ENCODE measurements at places on chromosomes 5 and 9. TPM values are rescaled to one million over a fixed set of nuclear protein-coding genes. Genes with fewer than 3 reads are reported as not detected.

The TRPM6 gene
- total RNA-seq, result not detected

The BTNL8 gene
- 0.13 TPM for total RNA-seq

The CNOT6 gene
- 39.9 TPM for total RNA-seq

The SPATA31E1 gene
- total RNA-seq, result not detected

The FBXW11 gene
- total RNA-seq, result 44.7 TPM

The HBEGF gene
- 2.1 TPM for total RNA-seq

GRCh38 chr9:15220658-15221318 is 86.2 kb downstream of the TTC39B start:
- no peak overlapping the region for H3K4me3 ChIP-seq
- H3K27ac ChIP-seq, result no peak overlapping the region
- no peaks in the 10 kb centered on the region for H3K4me1 ChIP-seq
- H3K36me3 ChIP-seq, result peaks cover 13% of the 10 kb centered on the region

GRCh38 chr9:125444166-125444565 is 182.5 kb downstream of the GAPVD1 start:
- H3K4me1 ChIP-seq, result no peaks in the 10 kb centered on the region
- no peaks in the 10 kb centered on the region for H3K27me3 ChIP-seq
- H3K27ac ChIP-seq, result no peak overlapping the region
- no peak for DNase-seq

DNA sequence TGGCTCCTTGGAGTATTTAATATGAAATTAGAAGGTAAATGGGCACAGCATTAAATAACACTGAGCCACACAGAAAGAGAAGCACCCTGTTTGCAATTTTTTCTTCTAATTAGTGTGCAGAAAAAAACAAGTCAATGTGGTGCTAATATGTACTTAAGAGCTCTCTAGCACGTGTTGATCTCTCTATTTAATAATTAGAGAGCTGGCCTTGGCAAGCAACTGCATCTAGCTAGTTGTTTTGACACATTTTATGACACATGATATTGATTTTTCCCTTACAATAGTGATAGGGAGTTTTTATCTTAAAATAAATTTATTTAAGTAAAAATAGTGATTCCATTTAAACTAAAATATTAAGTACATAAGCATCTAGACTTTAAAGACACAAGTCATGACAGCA is 54.5 kb upstream of the NUDT12 start:
- H3K4me3 ChIP-seq, result no peak overlapping the region
- H3K36me3 ChIP-seq, result no peaks in the 10 kb centered on the region
- H3K4me1 ChIP-seq, result no peaks in the 10 kb centered on the region

GRCh38 chr9:116604251-116604650 is 82.9 kb upstream of the TRIM32 start:
- H3K27ac ChIP-seq, result no peak overlapping the region
- H3K4me1 ChIP-seq, result no peaks in the 10 kb centered on the region
- no peaks in the 10 kb centered on the region for H3K27me3 ChIP-seq
- no peak overlapping the region for H3K4me3 ChIP-seq

- peak; percentile 71 for DNase-seq
- H3K27ac ChIP-seq, result no peak overlapping the region
- H3K36me3 ChIP-seq, result no peaks in the 10 kb centered on the region
- H3K4me3 ChIP-seq, result peak overlapping the region; percentile 14
- H3K27me3 ChIP-seq, result no peaks in the 10 kb centered on the region
Observed at GRCh38 chr5:175652741-175653663, 4.9 kb upstream of the HRH2 start.

DNA sequence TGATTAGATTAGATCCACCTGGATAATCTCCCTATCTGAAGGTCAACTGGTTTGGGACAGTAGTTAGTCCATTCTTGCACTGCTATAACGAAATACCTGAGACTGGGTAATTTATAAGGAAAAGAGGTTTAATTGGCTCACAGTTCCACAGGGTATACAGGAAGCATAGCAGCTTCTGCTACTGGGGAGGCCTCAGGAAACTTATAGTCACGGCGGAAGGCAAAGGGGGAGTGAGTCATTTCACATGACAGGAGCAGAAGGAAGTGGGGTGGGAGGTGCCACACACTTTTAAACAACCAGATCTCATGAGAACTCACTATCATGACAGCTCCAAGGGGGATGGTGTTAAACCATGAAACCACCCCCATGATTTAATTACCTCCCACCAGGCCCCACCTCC is 9.9 kb downstream of the C9orf40 start:
- H3K4me1 ChIP-seq, result no peaks in the 10 kb centered on the region
- H3K27me3 ChIP-seq, result no peaks in the 10 kb centered on the region
- H3K36me3 ChIP-seq, result no peaks in the 10 kb centered on the region

- no peak for DNase-seq
- H3K36me3 ChIP-seq, result no peaks in the 10 kb centered on the region
- H3K27ac ChIP-seq, result no peak overlapping the region
- H3K27me3 ChIP-seq, result no peaks in the 10 kb centered on the region
- H3K4me3 ChIP-seq, result no peak overlapping the region
- H3K4me1 ChIP-seq, result no peaks in the 10 kb centered on the region
Observed at GRCh38 chr9:99677281-99677680, 144.4 kb upstream of the NR4A3 start.

DNA sequence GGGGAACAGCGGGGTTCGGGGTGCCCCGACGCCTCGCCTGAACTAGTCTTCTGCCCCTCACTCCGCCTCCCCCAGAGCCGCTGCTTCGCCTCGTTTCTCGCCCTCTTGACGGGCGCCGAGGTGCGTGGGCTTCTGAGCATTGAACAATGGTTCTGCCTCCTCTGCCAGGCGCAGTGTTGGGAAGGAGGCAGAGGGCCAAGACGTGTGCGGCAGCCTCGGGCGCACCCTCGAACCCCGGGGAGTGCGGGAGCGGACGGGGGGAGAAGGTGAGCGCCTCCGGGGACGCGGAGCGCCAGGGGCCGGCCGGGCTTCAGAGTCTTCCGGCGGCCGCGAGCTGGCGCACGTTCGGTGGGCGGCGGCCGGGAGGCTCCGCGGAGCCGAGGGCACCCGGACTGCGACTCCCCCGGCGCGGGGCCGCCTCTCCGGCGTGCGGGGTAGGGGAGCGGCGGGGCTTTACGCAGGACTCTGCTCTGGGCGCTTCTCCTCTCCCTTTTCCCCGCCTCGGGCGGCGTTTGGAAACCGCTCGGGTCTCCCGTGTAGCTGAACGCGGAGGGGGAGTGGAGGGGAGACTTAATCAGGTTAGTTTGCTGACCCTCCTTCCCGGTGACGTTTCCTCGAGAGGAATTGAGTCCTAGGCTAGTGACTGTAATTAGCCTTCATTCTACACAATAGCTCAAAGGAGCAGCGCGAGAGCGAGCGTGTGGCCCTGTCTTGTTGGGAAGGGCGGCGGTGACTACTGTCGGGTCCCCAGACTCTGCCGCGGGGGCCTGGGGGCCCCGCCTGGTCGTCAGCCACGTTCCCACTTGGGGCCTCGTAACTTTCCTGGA is 1.1 kb downstream of the VLDLR start:
- peaks cover 15% of the 10 kb centered on the region for H3K27me3 ChIP-seq
- peak overlapping the region; percentile 22 for H3K4me3 ChIP-seq
- no peaks in the 10 kb centered on the region for H3K36me3 ChIP-seq

DNA sequence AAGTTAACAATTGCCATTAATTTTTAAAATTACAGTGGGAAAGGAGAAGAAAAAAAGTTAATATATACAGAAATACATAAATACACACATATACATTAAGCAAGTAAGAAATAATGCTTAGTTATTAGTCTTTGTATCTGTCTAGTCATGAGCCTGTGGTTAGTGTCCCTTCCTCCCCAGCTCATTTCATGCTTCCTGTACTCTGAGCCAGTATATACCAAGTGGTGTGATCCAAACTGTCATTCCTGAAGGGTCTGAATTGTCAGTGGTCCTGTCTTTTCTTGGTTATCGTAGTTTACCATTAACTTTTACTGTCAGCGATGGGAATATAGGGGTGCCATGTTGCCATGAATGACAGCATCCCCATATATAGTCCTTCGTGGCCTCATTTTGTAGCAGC is 24.2 kb upstream of the STOM start:
- no peaks in the 10 kb centered on the region for H3K36me3 ChIP-seq
- peaks cover 11% of the 10 kb centered on the region for H3K4me1 ChIP-seq
- no peak overlapping the region for H3K4me3 ChIP-seq

GRCh38 chr5:3356016-3356415 is 239.6 kb upstream of the IRX1 start:
- no peak overlapping the region for H3K4me3 ChIP-seq
- H3K4me1 ChIP-seq, result no peaks in the 10 kb centered on the region
- no peak overlapping the region for H3K27ac ChIP-seq
- H3K27me3 ChIP-seq, result no peaks in the 10 kb centered on the region
- DNase-seq, result no peak

DNA sequence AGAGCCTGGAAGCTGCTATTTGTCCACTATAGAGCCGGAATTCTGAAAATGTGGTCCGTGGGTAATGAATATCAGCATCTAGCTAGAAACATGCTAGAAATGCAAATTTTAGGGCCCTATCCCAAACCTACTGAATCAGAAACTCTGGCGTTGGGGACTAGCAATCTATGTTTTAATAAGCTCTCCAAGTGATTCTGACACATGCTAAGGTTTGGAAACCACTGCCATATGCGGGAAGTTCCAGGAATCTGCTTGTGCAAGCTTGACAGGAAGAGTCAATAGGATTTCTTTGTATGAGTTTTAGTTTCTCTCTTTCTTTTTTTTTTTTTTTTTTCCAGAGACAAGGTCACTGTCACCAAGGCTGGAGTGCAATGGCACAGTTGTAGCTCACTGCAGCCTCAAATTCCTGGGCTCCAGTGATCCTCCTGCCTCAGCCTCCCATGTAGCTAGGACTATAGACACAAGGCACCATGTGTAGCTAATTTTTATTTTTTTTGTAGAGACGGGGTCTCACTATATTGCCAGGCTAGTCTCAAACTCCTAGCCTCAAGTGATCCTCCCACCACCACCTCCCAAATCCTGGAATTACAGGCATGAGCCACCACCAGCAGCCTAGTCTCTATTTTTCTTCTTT is 26.4 kb upstream of the CARNMT1 start:
- H3K4me1 ChIP-seq, result no peaks in the 10 kb centered on the region
- no peak for DNase-seq
- no peak overlapping the region for H3K4me3 ChIP-seq
- no peaks in the 10 kb centered on the region for H3K27me3 ChIP-seq
- H3K36me3 ChIP-seq, result no peaks in the 10 kb centered on the region
- no peak overlapping the region for H3K27ac ChIP-seq

DNA sequence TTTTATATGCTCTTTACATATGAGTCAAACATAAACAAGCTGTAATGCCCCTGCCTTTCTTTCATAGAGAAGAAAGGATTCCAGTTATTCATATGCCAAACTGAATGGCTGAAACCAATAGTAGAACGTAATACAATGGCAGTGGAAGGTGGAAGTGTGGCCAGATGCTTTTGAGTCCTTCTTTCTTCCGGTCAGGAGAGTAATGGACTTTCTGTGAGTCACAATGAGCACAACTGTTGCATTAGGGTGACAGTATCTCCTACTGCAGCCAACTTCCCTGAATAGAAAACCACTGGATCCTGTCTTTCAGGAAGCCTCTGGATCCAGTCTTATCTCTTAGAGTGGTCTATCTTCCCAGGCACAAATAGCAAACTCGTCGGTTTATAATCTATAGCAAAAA is 855.2 kb downstream of the MAT2B start:
- H3K27ac ChIP-seq, result peak overlapping the region; percentile 76
- H3K4me3 ChIP-seq, result no peak overlapping the region
- no peak for DNase-seq
- H3K4me1 ChIP-seq, result no peaks in the 10 kb centered on the region

- no peaks in the 10 kb centered on the region for H3K36me3 ChIP-seq
- no peak for DNase-seq
- H3K4me3 ChIP-seq, result no peak overlapping the region
- peaks cover 51% of the 10 kb centered on the region for H3K4me1 ChIP-seq
Observed at GRCh38 chr5:56088967-56089829, 94.4 kb upstream of the IL6ST start.

GRCh38 chr9:76192013-76192412 is 202.2 kb downstream of the RFK start:
- DNase-seq, result no peak
- no peak overlapping the region for H3K4me3 ChIP-seq
- H3K27me3 ChIP-seq, result no peaks in the 10 kb centered on the region
- no peak overlapping the region for H3K27ac ChIP-seq

GRCh38 chr9:112884101-112884500 is 6.6 kb downstream of the SLC46A2 start:
- H3K27me3 ChIP-seq, result no peaks in the 10 kb centered on the region
- H3K27ac ChIP-seq, result no peak overlapping the region
- no peaks in the 10 kb centered on the region for H3K4me1 ChIP-seq
- no peaks in the 10 kb centered on the region for H3K36me3 ChIP-seq

- no peak for DNase-seq
- no peak overlapping the region for H3K4me3 ChIP-seq
- H3K27me3 ChIP-seq, result no peaks in the 10 kb centered on the region
Observed at GRCh38 chr9:113228130-113228665, 6.9 kb downstream of the SLC31A1 start.

- no peak for DNase-seq
- no peaks in the 10 kb centered on the region for H3K36me3 ChIP-seq
- H3K4me3 ChIP-seq, result no peak overlapping the region
- no peak overlapping the region for H3K27ac ChIP-seq
Observed at GRCh38 chr9:110919609-110920008, 118.7 kb downstream of the LPAR1 start.
